Lower leg skin (tissue), 4 donors: ENCODE measurements at places on chromosomes 6 and 20. TPM values are rescaled to one million over a fixed set of nuclear protein-coding genes. Genes with fewer than 3 reads are reported as not detected.
A peak's percentile ranks its signal among the peaks of the same experiment; 100 is the strongest.

GRCh38 chr20:11158589-11158988, 484.8 kb upstream of the JAG1 start:
- DNase-seq, result no peak

- no peak for DNase-seq
These were observed 68.2 kb downstream of the MTFR2 start for GRCh38 chr6:136181861-136182260.

The RIPOR3 gene
- total RNA-seq, result 4.4 TPM

DNA sequence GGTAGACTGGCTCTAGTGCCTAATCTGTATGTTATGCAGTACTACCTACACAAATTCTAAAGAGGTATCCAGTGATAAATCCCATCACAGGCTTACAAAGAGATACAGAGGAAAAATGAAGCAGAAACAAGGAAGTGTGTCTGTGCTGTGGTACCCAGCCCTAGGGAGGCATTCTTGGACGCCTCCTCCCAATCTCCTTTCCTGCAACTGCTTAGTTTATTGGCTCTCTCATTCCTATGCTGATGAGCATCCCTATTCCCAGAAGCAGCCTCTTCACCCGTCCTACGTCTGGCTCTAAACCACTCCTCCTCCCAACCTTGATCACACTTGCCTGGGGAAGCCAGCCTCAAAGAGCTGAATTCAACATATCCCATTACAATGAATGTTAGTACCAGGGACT, 34.5 kb upstream of the TGM6 start:
- no peak for DNase-seq

DNA sequence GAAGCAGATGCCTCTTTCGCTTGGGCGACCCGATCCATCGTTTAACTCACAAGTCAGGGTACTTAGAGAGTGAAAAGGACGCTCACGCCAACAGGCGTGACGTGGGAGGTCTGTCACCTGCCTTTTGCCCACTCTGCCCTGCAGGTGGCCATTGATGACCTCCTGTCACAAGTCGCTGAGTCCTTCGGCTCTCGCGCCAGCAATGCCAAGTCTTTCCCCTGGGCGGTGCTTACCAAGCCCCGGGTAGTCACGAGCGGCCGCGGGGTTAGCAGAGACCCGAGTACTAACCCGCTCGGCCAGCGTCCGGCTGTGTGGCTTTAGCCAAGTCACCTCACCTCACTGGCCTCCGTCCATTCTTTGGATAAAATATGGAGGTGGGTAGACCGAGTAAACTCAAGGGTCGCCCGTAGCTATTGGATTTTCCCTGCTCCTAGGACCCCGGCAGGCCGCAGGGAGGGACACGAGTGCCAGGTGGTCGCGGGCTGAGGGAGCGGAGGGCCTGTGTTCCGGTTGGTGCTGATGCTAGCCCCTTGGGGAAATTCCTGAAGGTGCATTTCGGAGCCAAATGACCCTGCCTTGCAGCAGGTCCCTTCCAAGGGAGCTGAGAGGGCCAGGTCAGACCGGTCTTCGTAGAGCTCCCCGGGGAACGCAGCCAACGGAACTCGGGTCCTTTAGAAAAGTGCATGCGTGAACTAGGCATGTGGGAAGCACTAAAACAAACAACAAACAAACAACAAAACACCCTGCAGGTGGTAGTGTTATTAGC, 668 bp downstream of the PKIB start:
- DNase-seq, result peak; percentile 83

DNA sequence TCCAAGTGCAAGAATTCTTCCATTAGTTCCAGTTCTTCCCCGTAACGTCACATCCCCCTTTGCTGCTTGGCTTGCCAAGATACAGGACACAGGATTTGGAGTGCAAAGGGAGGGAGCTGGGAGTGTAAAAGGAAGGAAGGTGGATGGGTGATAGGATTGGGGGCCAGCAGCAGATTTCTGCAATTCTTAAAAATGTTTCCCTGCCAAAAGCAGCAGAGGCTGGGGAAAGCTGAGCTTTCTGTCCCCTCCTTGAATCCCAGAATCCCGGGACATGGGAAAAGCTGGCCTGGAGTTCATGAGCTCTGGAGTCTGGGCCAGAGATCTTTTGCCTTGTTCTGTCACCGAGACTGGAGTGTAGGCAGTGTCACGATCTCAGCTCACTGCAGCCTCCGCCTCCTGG, 60.0 kb upstream of the EPB41L1 start:
- DNase-seq, result no peak

DNA sequence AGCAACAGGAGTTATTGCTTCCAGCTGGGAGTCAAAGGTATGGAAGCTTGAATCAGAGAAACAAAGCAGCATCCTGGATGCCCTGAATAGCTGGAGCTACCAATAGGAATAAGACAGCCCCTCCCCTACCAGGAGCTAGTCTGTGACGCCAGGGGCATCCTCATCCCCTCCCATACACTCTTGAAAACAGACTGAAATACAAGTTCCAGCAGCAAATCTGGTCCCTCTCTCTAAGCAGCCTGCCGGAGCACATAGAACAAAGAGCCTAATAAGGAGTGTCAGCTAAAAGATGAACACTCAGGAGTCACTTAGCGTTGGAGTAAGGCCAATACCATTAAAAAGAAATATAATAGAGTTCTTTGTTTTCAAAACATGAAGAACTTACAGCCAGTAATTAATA, 25.6 kb downstream of the FILIP1 start:
- DNase-seq, result no peak
